NCI-H1436 treated with DMSO at 0.1 percent for 48 hours (cell line): ENCODE measurements at places on chromosomes 12 and 14.
A peak's percentile ranks its signal among the peaks of the same experiment; 100 is the strongest.

DNA sequence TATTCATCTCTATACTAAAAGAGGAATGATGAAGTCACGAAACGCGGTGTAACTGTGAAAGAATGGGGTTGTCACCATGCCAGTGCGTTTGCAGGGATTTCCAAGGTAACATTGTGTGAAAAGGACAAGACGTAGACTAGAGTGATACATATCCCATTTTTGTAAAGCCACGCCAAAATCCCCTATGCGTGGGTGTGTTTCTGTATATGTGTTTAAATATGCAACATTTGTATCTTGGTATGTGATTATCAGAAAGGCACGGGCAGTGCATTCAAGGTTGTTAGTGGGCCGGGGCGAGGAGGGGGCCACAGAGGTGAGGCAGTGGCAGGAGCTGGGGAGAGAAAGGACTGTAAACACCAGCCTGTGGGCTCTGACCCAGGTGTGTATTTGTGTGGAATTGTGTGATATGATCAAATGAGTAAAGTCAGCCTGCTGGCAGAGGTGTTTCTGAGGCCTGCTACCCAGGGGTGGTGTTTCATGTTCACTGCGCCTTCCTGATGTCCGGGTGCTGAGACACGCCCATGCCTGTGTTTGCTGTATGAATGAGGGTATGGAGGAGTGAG is 137.8 kb downstream of the ADGRD1 start:
- DNase-seq = no peak

- DNase-seq = no peak
These were observed 80.0 kb downstream of the LGMN start for GRCh38 chr14:92668276-92668973.

GRCh38 chr12:101697197-101697929 is at the start of gene CHPT1:
Gene CHPT1, plus strand, starts transcription at chr12:101697640. Its CDS starts 222 bp downstream, at chr12:101697862.
- no peak for DNase-seq

DNA sequence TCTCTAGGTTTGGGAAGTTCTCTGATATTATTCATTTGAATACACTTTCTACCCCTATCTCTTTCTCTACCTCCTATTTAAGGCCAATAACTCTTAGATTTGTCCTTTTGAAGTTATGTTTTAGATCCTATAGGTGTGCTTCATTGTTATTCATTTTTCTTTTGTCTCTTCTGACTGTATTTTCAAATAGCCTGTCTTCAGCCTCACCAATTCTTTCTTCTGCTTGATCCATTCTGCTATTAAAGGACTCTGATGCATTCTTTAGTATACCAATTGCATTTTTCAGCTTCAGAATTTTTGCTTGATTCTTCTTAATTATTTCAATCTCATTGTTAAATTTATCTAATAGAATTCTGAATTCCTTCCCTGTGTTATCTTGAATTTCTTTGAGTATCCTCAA is 199.2 kb downstream of the CRADD start:
- no peak for DNase-seq

DNA sequence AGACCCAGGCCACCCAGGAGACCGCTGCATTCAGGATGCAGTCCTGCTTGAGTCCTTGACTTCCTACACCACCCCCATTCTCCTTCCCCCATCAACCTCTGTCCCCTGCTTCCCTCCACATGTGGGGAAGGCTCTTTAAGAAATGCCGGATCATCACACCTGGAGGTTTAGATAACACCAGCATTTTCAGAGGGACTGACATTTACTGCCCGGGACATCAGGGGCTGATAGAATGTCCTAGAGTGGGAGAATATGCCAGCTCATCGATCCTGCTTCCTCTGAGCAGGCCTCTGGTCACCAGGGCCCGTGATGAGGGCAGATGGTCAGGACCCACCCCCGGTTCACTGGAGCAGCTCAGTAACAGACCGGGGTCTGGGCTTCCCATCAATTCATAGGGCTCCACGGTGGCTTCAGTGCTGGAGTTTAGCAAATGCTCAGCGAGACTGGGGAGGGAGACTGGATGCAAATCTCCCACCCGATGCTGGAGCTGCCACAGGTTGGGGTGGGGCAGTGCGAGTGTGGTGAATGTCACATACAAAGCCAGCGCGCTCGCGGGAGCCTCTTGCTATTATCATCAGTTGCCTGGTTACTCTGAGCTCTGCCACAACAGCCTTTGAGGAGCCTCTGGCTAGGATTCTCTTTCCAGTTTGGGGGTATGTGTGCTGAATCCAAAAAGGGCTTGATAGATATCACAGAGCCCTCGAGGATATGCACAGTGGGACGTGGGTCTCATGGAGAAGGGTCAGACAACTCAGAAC is 111.6 kb downstream of the RBM19 start:
- peak; percentile 49 for DNase-seq

DNA sequence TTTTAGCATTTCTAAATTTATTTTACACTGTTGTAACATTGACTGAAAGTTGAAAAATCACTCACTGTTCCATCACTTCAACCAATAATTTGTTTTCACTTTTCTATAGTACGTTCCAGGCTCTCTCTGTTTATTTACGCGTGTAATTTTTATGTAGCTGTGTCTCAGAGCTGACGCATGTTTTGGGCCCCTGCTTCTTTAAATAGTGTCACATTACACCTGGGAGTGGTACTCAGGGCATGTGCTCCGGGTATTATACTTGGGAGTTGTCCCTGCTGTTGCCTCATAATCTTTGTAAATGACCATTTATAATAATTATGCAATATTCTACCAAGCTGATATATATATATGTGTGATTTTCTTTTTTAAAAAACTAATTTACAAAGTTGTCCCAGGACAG is 132.8 kb upstream of the CPM start:
- DNase-seq = no peak

- no peak for DNase-seq
These were observed 54.5 kb upstream of the MMP17 start for GRCh38 chr12:131773582-131774221.

GRCh38 chr14:35374263-35374712 is 30.3 kb downstream of the NFKBIA start:
- no peak for DNase-seq

- DNase-seq = no peak
These were observed at the start of gene TMEM229B for GRCh38 chr14:67487937-67488893. Gene TMEM229B, minus strand, starts transcription at chr14:67488721. Its CDS starts 14,798 bp downstream, at chr14:67473923.

GRCh38 chr14:85556267-85556666 is 26.3 kb downstream of the FLRT2 start:
- no peak for DNase-seq

GRCh38 chr12:111757361-111758119 is 9.2 kb upstream of the ALDH2 start:
- DNase-seq = no peak

- no peak for DNase-seq
These were observed 186.5 kb downstream of the CHST11 start for GRCh38 chr12:104643093-104643818.

DNA sequence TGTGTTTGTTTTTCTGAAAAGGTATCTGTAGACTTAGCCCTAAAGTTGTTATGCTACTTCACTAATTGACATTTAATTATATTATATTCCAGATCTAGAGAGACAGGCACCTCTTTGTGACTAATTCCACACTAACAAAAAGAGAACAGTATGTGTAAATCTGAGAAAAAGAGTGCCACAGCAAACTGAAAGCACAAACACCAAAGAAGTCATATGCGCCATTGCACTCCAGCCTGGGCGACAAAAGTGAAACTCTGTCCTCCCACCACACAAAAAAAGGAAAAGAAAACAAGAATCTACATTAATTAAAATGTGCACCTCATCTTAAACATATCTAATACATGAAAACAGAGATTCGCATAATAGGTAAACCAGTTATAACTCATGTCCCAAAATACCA is 4.4 kb upstream of the CSRNP2 start:
- DNase-seq = no peak

GRCh38 chr14:106670011-106670410 is 1143.6 kb downstream of the TMEM121 start:
- no peak for DNase-seq

- no peak for DNase-seq
These were observed 15.0 kb downstream of the DEPDC4 start for GRCh38 chr12:100251917-100252316.

DNA sequence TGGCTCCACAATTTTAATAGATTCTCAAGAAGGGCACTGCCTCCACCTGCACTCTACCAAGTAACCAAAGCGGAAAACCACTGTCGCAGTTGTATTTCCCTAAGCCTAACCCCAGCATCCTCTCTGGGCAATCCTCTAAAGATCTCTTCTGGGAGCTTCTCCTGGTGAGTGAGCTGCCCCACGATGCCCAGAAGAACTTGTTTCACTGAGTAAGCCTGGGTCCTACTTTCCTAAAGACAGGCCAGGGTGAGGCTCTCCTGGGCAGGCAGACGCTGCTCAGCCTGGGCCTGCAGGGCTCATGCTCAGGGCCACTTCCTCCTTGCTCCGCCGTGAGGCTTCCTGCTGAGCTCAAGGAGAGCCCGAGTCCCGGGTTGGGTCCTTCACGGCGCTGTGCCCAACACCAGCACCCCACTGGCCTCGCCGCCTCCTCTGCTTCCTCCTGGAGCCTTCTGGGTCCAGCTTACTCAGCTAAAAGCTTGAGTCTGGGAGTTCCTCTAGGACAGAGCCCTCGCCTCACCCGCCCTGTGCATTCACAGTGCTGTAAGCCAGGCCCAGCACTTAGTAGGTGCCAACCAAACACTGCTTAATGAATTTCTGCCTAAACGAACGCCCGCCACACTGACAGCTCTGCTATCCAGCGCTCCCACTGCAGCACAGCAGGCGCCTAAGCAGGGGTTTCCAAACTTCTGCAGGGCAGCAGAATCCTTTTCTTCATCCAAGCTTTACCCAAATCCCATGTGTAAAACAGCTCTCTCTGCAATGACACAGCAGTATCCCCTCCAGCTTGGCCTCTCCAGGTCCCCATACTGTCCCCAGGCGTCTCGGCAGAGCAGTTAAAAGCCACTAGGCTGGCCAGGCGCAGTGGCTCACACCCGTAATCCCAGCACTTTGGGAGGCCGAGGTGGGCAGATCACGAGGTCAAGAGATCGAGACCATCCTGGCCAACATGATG is 5.7 kb downstream of the RAB35 start:
- DNase-seq = no peak

GRCh38 chr14:58150243-58150805 is 1.7 kb downstream of the ARMH4 start:
- DNase-seq = no peak

GRCh38 chr14:22509036-22509709 is 79.9 kb downstream of the DAD1 start:
- no peak for DNase-seq

GRCh38 chr14:23145794-23146350 is 26.8 kb upstream of the CEBPE start:
- no peak for DNase-seq

GRCh38 chr12:46531059-46531785 is 158.6 kb upstream of the SLC38A2 start:
- no peak for DNase-seq

DNA sequence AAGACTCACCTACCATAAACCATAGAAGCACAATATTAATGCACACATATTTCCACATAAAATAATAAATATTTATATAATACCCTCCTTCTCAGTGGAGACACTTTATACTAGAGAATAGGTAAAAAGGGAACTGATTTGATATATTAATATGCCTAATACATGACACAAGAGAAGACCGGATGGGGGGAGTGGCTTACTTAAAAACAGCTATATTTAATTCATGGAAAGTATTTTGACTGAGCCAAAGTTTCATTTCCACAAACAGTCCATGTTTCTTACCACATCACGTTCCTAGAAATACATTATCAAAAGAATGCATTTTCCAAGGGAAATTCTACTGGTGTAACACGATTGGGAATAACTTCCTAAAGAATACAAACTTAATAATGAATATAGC is 63.4 kb downstream of the ITPR2 start:
- no peak for DNase-seq

DNA sequence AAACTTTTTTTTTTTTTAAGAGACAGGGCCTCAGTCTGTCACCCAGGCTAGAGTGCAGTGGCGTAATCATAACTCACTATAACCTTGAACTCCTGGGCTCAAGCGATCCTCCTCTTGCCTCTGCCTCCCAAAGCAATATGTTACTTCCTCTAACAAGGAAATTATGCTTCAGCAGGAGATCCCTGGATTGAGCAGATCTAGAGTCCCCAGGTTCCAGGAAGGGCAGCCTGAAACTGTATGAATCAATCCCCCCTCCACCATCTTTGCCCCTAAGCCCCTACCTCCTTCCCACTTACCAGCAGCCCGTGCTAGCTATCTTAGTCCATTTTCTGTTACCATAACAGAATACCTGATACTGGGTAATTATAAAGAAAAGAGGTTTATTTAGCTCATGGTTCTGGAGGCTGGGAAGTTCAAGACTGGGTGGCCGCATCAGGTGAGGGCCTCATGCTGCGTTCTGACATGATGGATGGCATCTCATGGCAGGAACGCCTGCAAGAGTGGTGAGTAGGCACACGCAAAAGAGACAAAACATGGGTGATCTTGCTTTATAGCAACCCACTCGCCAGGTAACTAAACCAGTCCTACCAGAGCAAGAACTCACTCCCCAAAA is 5.0 kb downstream of the TAMALIN start:
- no peak for DNase-seq

- no peak for DNase-seq
These were observed 233.6 kb downstream of the MED13L start for GRCh38 chr12:116043659-116044535.

DNA sequence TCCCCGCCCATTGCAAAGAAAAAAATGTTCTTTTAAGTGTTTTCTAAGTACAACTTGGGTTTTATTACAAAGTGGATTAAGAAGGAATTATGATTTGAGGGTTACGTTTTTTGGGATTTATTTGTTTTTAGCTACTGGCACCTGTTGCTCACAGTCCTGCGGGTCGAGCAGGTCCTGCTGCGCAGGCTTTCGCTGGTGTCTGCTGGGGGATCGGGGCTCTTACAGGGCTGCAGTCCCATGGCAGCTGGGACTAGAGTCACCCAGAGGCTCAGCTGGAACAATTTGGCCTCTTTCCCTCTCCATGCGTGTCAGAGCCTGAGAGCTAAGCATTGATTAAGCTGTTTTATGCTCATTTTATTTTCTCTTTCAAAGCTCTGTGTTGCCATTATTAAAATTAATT is 55.6 kb upstream of the DYNC1H1 start:
- no peak for DNase-seq
